ENCODE measurements at places on chromosomes 2 and 18.

DNA sequence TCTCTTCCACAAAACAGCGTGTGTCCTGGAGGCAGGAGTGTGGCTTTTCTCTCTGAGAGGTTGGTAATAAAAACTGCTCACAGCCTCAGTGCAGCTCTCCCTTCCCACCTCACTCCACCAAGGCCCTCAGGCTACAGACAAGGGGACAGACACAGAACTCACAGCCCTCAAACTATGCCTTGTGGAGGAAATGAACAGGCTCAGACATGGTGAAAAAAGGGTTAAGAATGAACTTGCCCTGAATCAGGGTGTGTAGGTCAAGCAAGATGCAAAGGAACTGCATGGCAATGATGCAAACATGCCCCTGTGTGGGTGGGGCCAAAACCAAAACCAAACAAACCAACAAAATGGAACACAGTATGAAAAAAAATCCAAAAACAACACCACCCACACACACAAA lies 125.8 kb downstream of the GALNT14 start:
- no peak for DNase-seq

- DNase-seq = no peak
Measured at GRCh38 chr18:8029061-8029460, 461.9 kb downstream of the PTPRM start.

GRCh38 chr2:234979204-234980167 lies 27.7 kb downstream of the SH3BP4 start:
- no peak for DNase-seq

GRCh38 chr2:71043531-71044407 lies 24.7 kb upstream of the NAGK start:
- DNase-seq = no peak

- DNase-seq = no peak
Measured at GRCh38 chr2:239276851-239277250, 124.0 kb downstream of the HDAC4 start.

GRCh38 chr18:4106407-4107033 lies 348.6 kb downstream of the DLGAP1 start:
- peak; percentile 87 for DNase-seq

DNA sequence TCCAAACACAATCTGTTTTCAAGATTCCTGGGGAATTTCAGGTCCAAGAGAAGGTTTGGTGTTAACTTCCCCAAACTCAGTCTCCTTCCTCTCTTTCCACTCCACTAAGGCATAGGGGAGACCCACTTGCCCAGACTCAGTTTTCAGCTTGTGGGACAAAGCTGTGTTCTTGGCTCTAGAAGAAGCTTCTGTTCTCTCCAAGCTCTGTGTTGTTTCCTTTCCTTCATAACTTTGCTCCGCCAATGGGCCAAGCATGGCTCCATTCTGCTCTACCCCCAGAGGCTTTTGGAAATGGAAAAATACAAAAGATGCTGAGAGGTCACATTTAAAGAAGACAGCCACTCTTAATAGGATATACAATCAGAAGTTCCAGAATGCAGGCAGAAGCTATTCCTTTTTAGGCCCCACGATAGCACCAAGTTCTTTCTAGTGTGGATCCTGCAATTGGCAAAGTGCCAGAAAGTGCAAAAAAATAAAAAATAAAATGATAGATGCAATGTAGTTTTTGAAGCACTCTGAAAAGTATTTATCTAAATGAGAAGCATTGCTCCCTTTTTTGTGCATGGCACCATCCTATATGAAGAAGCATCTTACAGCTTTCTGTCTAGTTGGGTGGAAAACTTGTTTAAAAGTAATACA lies 510.1 kb downstream of the TXNL1 start:
- no peak for DNase-seq

DNA sequence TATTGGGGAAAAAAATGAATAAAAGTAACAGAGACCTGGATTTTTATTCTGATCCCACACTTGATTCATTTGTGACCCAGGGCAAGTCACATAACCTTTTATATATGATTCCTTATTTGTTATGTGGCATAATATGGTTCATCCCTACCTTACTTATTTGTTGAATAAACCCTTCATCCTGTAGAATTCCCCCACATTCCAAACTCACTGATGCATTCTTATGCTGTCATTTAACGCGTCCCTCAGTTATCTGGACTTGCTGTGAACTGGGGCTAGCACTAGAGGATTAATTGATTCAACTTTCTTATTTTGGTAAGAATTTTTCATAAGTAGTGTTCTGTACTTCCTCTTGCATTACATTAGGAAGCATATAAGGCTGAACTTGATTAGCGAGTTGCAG lies 384.7 kb upstream of the RAB12 start:
- no peak for DNase-seq

- DNase-seq = no peak
Measured at GRCh38 chr18:68448736-68449135, 266.2 kb downstream of the TMX3 start.

DNA sequence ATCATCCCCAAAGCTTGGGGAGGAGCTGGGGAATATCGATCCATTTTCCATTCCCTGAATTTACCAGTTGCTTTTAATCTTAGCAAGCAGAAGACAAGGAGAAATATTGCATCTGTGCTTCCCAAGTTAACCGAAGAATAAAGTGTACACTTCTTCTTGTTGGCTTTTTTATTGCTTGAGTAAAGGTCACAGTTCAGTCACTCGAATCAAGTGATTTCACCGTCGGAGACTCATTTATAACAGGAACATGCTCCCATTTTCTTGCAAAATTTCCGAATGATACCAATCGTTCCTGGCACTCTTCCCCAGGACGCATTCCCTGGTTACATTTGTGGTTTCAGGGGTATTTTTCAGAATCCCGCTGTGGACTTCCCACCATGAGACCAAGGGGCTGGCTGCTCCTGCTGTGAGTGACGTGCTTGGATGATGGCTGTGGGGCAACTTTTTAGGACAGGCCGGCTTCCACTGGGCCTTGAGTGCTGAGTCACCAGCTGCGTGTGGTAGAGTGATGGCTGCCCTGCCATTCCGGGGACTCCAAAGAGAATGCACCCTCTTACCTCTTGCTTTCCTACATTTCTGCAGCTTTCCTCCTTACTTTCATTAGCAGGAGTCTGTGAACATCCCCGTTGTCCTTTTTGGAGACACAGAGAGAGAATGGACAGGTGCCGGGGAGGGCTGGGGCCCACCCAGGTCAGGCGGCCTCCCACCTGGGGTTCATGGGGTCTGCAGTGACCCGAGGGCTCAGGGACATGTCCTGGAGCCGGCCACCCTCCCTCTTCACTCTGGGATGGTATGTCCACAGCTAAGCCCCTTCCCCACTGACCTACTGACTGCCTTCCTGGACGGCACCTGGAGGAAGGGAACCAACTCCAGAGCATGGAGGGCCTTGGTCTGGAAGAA lies 60.7 kb upstream of the HDAC4 start:
- peak; percentile 26 for DNase-seq

- DNase-seq = no peak
Measured at GRCh38 chr18:74196220-74197119, 48.1 kb downstream of the TIMM21 start.

GRCh38 chr18:9825571-9826073 lies 60.2 kb upstream of the TXNDC2 start:
- DNase-seq = no peak

DNA sequence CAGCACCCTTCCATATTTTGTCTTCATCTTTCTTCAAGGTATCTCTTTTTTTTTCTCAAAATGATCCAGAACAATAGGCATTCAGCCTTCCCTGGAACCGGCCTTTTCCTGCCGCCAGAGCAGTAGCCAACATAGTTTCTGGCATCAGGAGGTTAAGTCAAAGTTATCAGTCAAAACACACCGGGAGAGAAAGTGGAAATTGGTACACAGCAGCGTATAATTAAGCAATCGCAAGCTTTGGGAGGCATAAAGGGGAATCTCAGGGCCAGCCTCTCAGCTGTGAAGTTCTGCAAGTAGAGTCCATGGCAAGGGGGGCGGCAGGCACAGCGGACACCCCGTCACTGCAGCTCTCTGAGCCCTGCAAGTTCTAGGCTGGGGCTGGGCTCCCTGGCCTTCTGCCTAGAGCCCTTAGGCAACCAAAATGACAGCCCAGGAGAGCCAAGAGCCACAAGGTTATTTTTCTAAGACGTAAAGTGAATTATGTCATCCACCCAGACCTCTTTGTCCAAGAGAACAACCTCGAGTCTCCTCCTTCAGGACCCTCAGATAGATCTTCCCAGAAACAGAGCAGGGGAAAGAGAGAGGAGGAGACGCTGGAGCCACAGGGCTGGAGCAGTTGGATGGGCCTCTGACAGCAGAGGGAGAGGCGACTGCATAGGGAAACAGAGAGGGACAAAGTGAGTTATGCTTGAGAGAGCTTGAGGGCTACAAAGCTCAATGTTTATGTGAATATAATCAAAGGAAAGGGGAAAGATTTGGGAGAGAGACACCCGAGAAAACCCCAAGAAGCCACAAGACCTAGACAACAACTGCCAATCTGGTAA lies 114.7 kb downstream of the BCL2L11 start:
- DNase-seq = no peak

- no peak for DNase-seq
Measured at GRCh38 chr2:168583064-168583709, 127.1 kb downstream of the CERS6 start.

- DNase-seq = no peak
Measured at GRCh38 chr2:173359231-173359630, 4.6 kb downstream of the CDCA7 start.

GRCh38 chr2:59538398-59538911 lies 1015.0 kb downstream of the BCL11A start:
- no peak for DNase-seq

DNA sequence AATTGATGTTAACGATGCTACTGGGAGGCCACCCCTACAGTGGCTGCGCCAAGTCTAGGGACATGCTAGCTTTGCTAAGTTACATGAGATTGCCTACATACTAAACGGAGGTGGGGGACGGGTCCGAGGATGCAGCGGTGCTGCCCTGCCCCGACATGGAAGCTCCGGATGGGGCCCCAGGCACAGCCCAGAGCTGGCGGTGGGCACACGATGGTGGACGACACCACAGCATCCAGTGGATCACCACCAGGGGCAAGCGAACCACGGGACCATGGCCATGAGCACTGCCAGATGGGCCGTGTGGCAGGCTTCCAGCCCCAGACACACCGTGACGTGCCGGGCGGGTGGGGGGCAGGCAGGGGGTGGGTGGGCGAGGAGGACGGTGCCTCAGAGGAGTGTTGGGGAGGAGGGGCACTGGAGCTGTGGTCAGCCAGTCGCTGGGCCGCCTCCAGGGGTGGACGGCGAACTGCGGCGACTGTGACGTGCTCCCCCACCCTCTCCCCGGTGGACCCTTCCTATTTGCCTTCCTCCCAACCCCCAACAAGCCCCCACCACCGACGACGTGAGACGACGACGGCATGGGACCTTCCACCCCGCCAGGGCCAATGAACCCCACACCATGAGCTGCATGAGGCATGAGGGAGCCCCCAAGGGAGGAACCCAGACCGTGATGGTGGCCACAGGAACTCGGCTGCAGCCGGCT lies 90.6 kb upstream of the ANKRD30BL start:
- peak; percentile 39 for DNase-seq

- no peak for DNase-seq
Measured at GRCh38 chr2:134892282-134893035, 26.2 kb upstream of the CCNT2 start.

DNA sequence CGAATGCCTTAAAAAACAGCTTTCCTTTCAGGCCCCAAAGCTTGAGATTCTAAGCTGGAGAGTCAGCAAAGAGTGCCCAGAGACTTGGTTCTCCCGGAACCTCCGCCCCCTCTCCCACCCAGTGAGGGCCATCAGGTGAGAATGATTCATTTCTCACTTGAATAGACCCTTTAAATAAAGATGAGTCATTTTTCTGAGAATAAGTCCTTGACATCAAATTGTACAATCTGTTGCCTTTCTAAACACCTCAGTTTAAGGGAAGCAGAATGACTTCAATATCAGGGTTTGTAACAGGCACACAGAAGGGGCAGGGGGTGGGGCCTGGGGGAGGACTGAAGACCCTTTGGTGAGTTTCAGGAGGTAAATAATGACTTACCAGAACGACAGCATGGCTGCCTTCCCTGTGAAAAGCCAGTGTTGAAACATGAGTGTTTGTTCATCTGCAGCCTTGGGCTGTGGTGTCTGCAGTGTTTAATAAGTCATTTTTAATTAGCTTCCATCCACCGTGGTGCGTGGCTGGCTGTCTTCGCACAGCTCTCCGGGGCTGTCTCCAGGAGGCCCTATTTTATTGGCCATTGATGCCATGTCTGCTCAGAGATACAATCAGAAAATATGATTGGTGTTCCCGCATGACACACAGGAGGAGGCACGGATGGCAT lies 134.9 kb upstream of the ZNF236 start:
- DNase-seq = no peak

DNA sequence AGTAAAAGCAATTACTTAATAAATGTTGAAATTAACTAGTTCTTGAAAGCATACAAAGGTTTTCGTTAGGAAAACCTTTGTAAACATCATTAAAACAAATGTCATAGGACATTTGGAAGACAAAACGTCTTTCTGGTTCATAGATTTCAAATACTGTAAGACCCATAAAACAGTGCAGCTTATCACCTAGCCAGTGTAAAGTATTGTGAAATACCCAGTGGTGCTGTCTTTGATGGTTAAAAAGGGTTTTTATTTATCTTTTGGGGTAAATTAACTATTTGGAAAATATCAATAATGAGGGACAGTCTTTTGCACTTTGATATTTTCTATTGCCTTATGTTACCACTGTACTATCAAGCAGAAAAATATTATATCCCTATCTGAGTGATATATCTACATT lies 120.0 kb upstream of the FAM98A start:
- no peak for DNase-seq

DNA sequence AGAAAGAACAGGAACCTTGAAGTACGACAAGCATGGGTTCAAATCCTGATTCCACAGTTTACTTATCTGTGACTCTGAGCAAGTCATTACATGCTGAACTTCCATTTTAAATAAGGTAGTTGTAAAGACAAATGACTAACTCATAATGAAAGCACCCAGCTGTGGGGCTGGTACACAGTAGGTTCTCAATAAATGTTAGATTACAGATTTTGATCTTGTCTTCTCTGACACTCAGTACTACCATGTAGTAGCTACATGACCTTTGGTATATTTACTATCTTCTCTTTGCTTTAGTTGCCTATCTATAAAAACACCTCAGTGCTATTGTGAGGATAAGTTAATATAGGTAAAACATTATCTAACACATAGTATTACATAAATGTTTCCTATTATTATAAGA lies 3.2 kb downstream of the TRAK2 start:
- no peak for DNase-seq

DNA sequence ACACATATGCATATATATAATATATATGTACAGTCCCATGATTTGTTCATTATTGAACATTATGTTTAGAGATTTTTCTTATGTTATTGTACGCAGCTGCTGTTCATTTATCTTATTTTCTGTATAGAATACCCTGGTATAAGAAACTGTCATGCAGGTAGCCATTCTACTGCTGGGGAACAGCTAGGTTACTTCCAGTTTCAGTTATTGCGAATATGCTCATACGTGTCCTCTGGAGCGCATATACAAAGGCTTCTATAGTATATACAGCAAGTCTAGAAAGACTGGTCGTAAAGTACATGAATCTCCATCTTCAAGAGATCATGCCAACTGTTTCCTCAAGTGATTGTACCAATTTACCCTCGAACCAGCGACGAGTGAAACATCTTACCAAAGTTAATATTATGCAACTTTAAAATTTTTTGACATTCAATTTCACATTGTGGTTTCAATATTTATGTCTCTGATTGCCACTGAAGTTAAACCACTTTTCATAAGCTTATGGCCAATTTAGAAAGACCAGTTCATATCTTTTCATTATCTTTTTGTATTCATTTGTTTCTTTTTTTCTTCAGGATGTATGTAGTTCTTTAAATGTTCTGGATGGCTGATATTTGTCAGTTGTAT lies 53.5 kb downstream of the RDH14 start:
- DNase-seq = no peak

All from sciatic nerve (tissue), 2 donors.